SJCRH30 (cell line): ENCODE measurements at places on chromosomes 12 and 14.

- peaks cover 10% of the 10 kb centered on the region; the same call in 1 of the 2 replicates for H3K4me1 ChIP-seq
- H3K27me3 ChIP-seq, result no peaks in the 10 kb centered on the region
- DNase-seq, result no peak
- H3K4me3 ChIP-seq, result no peak within 1 kb of the TSS
- H3K36me3 ChIP-seq, result no peaks in the 10 kb centered on the region
Measured at GRCh38 chr12:51323966-51324895, at the start of gene BIN2. Gene BIN2, minus strand, starts transcription at chr12:51324174. Its CDS starts 72 bp downstream, at chr12:51324102.

DNA sequence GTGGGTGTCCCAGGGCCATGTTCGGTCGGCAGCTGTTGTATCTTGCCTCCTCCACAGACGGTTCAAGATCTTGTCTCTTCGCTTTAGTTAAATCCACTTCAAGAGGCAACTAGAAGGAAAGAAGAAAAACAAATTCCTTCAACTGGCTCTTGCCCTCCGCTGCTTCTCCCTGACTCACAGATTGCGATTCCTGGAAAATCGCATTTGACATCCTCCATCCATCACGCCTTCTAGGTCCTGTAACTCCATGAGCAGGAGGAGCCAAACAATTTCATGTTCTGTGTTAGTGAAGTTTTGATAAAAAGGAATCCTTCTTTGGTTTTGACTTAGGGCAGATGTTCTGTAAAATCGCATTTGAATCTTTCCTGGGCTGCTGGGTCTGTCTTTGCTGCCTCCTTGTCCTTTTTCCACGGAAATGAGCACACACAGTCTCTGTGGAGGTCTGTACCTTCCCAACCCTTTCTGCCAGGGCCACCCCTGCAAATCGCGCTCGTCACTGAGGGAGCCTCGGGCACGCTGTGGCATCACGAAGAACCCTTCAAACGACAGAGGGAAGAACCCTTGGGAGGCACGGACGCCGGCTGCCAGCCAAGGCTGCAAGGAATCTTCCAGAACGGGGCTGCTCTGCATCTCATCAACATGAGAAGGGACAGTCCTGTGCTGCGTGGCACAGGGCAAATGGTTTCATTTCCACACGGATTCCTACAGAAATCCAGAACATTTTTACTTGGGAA lies 32.6 kb downstream of the RAD52 start:
- H3K36me3 ChIP-seq, result peaks cover 75% of the 10 kb centered on the region
- H3K4me3 ChIP-seq, result no peak overlapping the region
- H3K4me1 ChIP-seq, result no peaks in the 10 kb centered on the region
- H3K27me3 ChIP-seq, result no peaks in the 10 kb centered on the region
- no peak overlapping the region for H3K27ac ChIP-seq
- DNase-seq, result no peak

DNA sequence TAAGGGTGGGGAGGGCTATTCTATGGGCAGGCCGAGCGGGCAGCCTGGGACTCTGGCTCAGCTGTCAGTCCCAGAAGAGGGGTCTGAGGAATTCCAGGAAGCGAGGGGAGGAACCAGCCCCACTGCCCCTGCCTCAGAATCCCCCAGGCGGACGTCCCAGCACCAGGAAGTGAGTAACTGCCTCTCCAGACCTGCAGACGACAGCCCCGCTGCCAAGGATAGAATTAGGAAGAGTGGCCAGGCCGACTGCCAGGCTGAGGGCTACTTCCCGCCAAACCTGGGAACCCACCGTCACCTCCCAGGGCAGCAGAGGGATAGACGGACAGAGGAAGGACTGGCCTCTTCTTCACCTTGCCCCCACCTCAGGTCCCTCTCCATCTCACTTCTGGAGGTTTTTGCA lies 6.7 kb upstream of the BDKRB2 start:
- no peak overlapping the region for H3K27ac ChIP-seq
- no peaks in the 10 kb centered on the region for H3K4me1 ChIP-seq
- H3K27me3 ChIP-seq, result no peaks in the 10 kb centered on the region
- DNase-seq, result no peak

GRCh38 chr12:19688532-19688931 lies 249.2 kb downstream of the AEBP2 start:
- H3K27me3 ChIP-seq, result no peaks in the 10 kb centered on the region
- H3K27ac ChIP-seq, result no peak overlapping the region
- DNase-seq, result no peak
- H3K4me3 ChIP-seq, result no peak overlapping the region
- peaks cover 2% of the 10 kb centered on the region; the same call in 1 of the 2 replicates for H3K4me1 ChIP-seq
- no peaks in the 10 kb centered on the region for H3K36me3 ChIP-seq

GRCh38 chr12:49783917-49784676 lies 42.7 kb downstream of the TMBIM6 start:
- no peak overlapping the region for H3K4me3 ChIP-seq
- DNase-seq, result peak; percentile 88
- H3K4me1 ChIP-seq, result peaks cover 17% of the 10 kb centered on the region
- peaks cover 16% of the 10 kb centered on the region for H3K36me3 ChIP-seq
- no peaks in the 10 kb centered on the region for H3K27me3 ChIP-seq
- peak overlapping the region; percentile 47 for H3K27ac ChIP-seq

DNA sequence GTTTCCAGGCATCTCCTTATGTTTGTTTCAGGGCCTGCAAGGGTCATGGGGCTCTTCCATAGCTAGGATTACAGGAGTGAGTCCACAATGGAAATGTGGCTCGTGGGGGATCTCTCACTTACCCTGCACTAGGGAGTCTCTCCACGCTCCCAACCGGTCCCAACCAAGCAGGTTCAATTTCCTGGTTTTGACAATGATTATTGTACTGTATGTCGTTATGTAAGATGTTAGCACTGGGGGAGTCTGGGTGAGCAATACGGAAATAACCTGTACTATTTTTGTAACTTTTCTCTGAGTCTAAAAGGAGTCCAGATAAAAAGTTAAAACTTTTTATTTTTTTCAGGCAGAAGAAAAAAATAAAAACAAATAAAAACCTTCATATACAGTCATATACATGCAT lies 325.7 kb upstream of the RGS6 start:
- H3K27me3 ChIP-seq, result no peaks in the 10 kb centered on the region
- H3K36me3 ChIP-seq, result no peaks in the 10 kb centered on the region
- H3K27ac ChIP-seq, result no peak overlapping the region
- no peak for DNase-seq
- H3K4me1 ChIP-seq, result no peaks in the 10 kb centered on the region

- DNase-seq, result no peak
- no peak overlapping the region for H3K4me3 ChIP-seq
- no peak overlapping the region for H3K27ac ChIP-seq
- no peaks in the 10 kb centered on the region for H3K36me3 ChIP-seq
- peaks cover 36% of the 10 kb centered on the region for H3K27me3 ChIP-seq
- no peaks in the 10 kb centered on the region for H3K4me1 ChIP-seq
Measured at GRCh38 chr12:2482938-2483660, 311.7 kb upstream of the FKBP4 start.

- H3K27ac ChIP-seq, result no peak overlapping the region
- no peak overlapping the region for H3K4me3 ChIP-seq
- H3K36me3 ChIP-seq, result no peaks in the 10 kb centered on the region
- peaks cover 6% of the 10 kb centered on the region; the same call in 1 of the 2 replicates for H3K4me1 ChIP-seq
Measured at GRCh38 chr12:87815771-87816585, 213.2 kb downstream of the C12orf50 start.

GRCh38 chr12:77319166-77319565 lies 253.8 kb upstream of the E2F7 start:
- no peaks in the 10 kb centered on the region for H3K27me3 ChIP-seq
- H3K36me3 ChIP-seq, result no peaks in the 10 kb centered on the region
- peak; percentile 13 for DNase-seq
- peak overlapping the region; percentile 33; the same call in 1 of the 2 replicates for H3K27ac ChIP-seq
- no peak overlapping the region for H3K4me3 ChIP-seq

DNA sequence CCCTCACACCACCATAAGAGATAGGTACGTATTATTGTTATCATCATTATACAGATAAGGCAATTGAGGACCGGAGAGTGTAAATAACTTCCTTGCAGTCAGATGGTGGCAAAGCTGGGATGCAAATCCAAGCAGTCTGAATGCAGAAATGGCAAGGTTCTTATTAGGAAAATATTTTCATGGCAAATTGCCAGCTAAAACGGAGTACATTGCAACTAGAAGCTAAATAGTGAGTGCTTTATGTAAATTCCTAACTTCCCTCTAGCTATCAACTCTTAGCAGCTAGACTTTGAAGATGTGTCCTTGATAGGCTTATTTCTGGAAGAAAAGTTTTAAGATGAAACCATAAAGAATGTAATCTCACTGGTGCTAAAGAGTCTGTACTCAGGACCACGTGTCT lies 323.9 kb upstream of the DIO2 start:
- no peak overlapping the region for H3K27ac ChIP-seq
- peaks cover 13% of the 10 kb centered on the region for H3K4me1 ChIP-seq
- H3K4me3 ChIP-seq, result no peak overlapping the region
- H3K36me3 ChIP-seq, result no peaks in the 10 kb centered on the region
- H3K27me3 ChIP-seq, result no peaks in the 10 kb centered on the region

GRCh38 chr12:49942921-49943624 lies 7.5 kb upstream of the AQP2 start:
- no peak overlapping the region for H3K27ac ChIP-seq
- no peak overlapping the region for H3K4me3 ChIP-seq
- H3K27me3 ChIP-seq, result no peaks in the 10 kb centered on the region
- peaks cover 10% of the 10 kb centered on the region; the same call in 1 of the 2 replicates for H3K4me1 ChIP-seq
- DNase-seq, result no peak

DNA sequence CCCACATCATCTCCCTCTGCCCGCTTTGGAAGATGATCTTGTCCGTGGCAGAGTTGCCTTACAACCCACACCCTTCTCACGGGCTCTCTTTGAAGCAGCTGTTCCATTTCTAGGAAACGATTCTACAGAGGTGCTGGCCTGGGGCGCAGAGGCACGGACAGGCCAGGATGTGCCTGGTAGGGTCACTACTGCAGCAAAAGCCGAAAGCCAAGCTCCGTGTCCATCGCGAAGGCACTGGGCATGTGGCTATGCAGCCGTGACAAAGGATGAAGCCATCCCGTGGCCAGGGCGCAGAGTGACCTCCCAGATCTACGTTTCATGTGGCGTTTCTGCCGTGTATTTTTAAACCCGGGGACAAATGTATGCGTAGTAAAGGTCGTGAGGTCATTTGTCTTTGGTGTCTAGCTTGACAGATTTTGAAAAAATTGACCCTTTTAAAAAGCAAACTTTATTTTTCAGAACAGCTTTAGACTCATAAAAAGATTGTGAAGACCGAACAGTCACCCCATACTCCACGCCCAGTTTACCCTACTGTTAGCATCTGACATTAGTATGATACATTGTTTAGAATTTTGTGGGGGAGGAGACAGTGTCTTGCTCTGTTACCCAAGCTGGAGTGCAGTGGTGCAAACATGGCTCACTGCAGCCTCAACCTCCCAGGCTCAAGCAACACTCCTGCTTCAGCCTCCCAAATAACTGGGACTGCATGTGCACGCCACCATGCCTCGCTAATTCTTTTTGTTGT lies 40.4 kb upstream of the NCOR2 start:
- H3K27ac ChIP-seq, result no peak overlapping the region
- no peak for DNase-seq
- H3K27me3 ChIP-seq, result no peaks in the 10 kb centered on the region
- peaks cover 19% of the 10 kb centered on the region for H3K4me1 ChIP-seq
- no peaks in the 10 kb centered on the region for H3K36me3 ChIP-seq

DNA sequence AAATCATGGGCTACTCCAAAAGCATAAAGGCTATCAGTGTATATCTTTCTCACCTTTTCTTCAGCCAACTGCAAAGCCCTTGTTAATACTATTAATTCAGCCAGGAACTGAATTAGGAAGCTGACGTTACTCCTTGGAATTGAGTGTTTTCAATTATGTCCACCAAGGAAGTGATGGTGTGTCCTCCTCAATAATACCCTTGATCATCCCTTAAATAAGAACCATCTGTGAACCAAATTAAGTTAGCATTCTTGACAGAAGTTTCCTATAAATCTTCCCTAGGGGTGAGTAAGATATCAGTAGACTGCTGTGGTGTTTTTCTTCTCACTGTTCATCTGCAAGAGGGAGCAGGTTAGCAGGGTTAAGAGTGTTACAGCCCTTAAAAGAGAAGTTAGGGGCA lies 252.3 kb upstream of the AVPR1A start:
- no peaks in the 10 kb centered on the region for H3K4me1 ChIP-seq
- no peaks in the 10 kb centered on the region for H3K27me3 ChIP-seq
- no peak for DNase-seq
- no peak overlapping the region for H3K27ac ChIP-seq

DNA sequence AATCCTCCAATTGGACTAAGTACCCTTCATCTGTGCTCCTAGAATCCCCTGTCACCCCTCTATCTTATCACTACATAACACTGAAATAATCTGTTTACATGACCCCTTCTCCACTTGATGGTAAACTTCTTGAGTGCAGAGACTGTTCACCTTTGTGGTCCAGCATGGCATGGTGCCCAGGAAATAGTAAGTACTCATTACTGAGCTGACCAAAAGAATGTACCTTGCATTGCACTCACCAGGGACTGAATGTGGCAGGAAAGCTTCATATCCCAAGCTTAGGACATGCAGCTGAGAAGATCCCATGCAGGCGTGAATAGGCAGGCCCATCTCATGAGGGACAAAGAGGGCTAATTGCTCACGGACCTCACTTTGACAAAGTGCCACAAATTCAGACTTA lies 1.4 kb upstream of the GARIN2 start:
- H3K4me1 ChIP-seq, result peaks cover 14% of the 10 kb centered on the region
- no peak overlapping the region for H3K27ac ChIP-seq
- no peaks in the 10 kb centered on the region for H3K36me3 ChIP-seq
- H3K27me3 ChIP-seq, result no peaks in the 10 kb centered on the region
- no peak overlapping the region for H3K4me3 ChIP-seq

DNA sequence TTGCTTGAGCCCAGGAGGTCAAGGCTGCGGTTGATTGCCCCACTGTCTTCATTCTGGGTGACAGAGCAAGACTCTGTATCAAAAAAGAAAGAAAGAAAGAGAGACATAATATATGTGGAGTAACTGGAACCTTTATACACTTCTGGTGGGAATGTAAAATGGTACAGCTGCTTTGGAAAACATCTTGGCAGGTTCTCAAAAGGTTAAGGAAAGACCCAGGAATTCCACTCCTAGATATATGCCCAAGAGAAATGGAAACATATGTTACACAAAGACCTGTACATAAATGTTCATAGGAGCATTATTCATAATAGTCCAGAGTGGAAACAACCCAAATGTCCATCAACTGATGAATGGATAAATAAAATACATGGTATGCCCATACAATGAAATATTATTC lies 7.2 kb downstream of the RBMS2 start:
- DNase-seq, result no peak
- H3K27ac ChIP-seq, result no peak overlapping the region
- H3K4me3 ChIP-seq, result no peak overlapping the region
- H3K27me3 ChIP-seq, result no peaks in the 10 kb centered on the region

GRCh38 chr14:72663076-72663487 lies 230.8 kb downstream of the DPF3 start:
- no peak overlapping the region for H3K27ac ChIP-seq
- peaks cover 1% of the 10 kb centered on the region; the same call in 1 of the 2 replicates for H3K4me1 ChIP-seq
- H3K4me3 ChIP-seq, result no peak overlapping the region
- H3K36me3 ChIP-seq, result no peaks in the 10 kb centered on the region
- no peaks in the 10 kb centered on the region for H3K27me3 ChIP-seq

DNA sequence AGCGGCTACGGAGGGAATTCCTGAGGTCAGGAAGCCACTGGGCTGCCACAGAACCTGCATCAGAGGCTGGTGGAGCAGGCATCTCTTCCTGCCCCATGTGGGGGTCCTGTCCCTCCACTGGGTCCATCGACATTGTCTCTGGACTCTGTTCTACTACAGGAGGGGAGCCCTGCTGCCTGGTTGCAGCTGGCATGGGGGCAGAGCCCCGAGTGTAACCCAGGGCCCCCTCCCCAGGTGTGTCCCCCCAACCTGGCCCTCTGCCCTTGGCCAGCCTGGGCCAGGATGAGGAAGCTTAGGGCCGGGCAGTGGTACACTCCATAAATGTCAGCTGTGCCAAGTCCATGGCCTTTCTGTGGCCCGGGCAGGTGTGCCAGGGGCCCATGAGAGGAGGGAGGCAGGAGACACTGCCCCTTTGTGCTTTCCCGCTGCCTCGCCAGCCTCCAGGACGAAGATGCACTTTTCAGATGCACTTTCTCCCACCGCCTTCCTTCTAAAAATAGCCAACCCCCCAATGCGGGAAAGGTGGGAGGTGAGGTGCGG lies 4.0 kb upstream of the EXOC3L4 start:
- peaks cover 5% of the 10 kb centered on the region; the same call in 1 of the 2 replicates for H3K4me1 ChIP-seq
- no peak overlapping the region for H3K27ac ChIP-seq
- H3K27me3 ChIP-seq, result peaks cover 20% of the 10 kb centered on the region
- DNase-seq, result no peak
- no peaks in the 10 kb centered on the region for H3K36me3 ChIP-seq
